ENCODE measurements at places on chromosomes 6 and 20.

DNA sequence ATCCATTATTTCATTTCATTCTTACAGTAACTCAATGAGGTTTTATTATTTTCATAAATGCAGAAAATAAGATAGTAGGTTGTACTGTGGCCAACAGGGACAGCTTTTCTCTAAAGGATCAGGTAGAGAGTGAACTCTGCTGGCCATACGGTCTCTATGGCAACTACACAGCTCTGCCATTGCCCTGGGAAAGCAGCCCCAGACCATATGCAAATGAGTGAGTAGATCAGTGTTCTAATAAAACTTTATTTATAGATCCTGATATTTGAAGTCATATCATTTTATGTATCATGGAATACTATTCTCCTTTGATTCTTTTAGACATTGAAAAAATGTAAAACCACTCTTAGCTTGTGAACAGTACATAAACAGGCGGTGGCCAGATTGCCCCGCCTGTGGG is 192.5 kb upstream of the RREB1 start:
- no peak overlapping the region for H3K4me3 ChIP-seq
- no peak overlapping the region for H3K27ac ChIP-seq
- no peaks in the 10 kb centered on the region for H3K4me1 ChIP-seq

DNA sequence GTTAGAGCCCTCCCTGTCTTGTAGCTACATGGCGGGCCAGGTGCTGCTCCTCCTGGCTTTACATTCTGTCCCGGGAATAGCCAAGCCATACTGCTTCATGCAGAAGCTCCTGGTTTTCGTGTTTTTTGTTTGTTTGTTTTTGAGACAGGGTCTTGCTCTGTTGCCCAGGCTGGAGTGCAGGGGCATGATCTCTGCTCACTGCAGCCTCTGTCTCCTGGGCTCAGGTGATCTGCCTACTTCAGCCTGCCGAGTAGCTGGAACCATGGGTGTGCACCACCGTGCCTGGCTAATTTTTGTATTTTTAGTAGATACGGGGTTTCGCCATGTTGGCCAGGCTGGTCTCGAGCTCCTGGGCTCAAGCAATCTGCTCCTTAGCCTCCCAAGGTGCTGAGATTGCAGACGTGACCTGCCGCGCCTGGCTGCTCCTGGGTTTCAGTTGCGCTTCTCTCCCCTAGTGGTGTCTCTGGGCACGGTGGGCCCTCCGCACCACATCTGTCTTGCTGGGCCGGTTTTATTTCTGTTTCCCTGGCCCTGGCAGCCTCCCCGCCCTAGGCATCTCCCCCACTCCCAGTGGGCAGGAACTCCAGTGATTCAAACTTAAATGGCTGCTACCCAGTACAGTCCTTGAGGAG is 12.9 kb downstream of the CDYL start:
- H3K27me3 ChIP-seq, result no peaks in the 10 kb centered on the region
- H3K27ac ChIP-seq, result no peak overlapping the region
- no peak overlapping the region for H3K4me3 ChIP-seq
- H3K36me3 ChIP-seq, result peaks cover 3% of the 10 kb centered on the region

- H3K36me3 ChIP-seq, result no peaks in the 10 kb centered on the region
- no peaks in the 10 kb centered on the region for H3K4me1 ChIP-seq
- H3K27ac ChIP-seq, result no peak overlapping the region
- no peak for DNase-seq
- H3K4me3 ChIP-seq, result no peak overlapping the region
These were observed 154.5 kb downstream of the QRSL1 start for GRCh38 chr6:106783640-106784566.

DNA sequence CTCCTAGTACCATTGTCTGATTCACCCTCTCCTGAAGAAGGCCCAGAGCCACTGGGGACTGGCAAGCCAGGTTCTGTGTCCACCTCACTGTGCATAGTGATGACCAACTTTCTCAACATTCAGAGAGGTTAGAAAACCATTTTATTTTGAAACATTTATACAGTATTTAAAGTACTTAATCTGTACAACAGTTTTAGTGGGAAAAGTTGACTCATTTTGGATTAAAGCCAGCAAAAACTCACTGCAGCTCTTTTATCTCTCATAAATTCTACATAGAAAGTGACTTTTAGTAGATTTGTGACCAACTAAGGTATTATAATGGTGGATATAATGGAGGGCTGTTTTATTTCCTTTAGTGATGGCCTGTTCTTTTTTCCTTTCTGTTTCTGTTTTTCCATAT is 9.7 kb downstream of the TULP4 start:
- H3K27me3 ChIP-seq, result no peaks in the 10 kb centered on the region
- DNase-seq, result no peak
- no peak overlapping the region for H3K4me3 ChIP-seq

DNA sequence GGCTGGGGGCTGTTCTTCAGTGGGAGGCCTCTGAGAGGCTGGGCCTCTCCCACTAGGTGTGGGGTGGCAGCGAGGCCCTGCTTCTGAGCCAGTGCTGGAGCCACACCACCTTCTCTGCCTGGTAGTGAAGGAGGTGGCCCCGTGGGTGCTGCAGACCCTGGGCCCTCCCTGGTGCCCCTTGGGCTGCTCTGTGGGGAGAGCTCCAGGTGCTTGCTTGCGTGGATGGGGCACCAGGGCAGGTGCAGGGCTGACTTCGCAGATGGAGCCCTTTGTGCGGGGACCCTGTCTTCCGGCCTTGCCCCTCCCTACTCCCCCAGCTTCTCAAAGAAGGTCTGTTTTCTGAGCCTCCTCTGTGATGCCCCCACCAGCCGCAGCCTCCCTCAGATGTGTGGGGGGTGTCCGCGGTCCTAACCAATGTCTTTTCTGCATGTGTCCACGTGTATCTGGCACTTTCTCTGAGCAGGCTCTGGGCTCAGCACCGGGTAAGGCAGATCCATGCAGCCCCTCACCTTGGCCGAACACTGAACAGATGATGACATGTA is 17.2 kb upstream of the MYT1 start:
- H3K4me3 ChIP-seq, result no peak overlapping the region
- H3K36me3 ChIP-seq, result no peaks in the 10 kb centered on the region
- no peak overlapping the region for H3K27ac ChIP-seq
- H3K4me1 ChIP-seq, result no peaks in the 10 kb centered on the region

DNA sequence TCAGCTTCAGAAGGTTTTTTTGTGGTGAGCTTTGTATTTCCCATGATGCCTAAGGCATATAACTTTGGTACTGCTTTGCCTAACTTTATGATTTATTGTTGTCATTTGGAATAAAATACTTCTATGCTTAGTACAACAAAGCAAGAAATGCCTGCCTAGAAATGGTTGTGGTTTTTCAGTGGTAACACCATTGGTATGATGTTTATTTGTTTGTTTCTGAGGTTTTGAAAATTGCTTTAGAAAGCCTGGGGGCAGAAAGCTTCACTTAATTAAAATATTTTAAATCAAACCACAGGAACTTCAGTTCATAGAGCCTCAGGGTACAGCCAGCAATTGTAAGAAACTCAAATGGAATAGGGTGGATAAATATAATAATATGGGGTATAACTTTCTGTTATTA is 351.2 kb upstream of the MAP3K7 start:
- no peak overlapping the region for H3K27ac ChIP-seq
- no peaks in the 10 kb centered on the region for H3K36me3 ChIP-seq
- no peak overlapping the region for H3K4me3 ChIP-seq
- peaks cover 15% of the 10 kb centered on the region for H3K4me1 ChIP-seq
- no peak for DNase-seq
- H3K27me3 ChIP-seq, result no peaks in the 10 kb centered on the region

DNA sequence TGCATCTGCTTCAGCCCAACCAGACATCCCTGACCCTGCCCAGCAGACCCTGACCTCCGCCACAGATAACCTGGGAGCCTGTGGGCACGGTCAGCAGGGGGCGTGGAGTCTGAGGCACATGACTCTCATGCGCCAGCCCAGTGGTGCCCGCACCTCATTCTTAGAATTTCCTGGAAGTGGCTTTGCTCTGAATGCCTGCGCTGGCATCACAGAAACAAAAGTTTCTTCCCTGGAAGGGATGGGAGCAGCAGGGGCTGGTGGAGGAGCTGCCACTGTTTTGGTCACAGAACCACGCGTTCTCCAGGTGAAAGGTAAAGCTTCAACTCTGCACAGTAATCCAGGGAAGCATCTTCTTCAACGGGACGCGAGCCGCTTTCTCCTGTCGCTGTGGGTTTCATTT is 67.9 kb upstream of the DUSP22 start:
- H3K27ac ChIP-seq, result no peak overlapping the region

- H3K36me3 ChIP-seq, result peaks cover 3% of the 10 kb centered on the region
- H3K4me1 ChIP-seq, result no peaks in the 10 kb centered on the region
- H3K27me3 ChIP-seq, result no peaks in the 10 kb centered on the region
- no peak overlapping the region for H3K4me3 ChIP-seq
These were observed 191.0 kb downstream of the WDR27 start for GRCh38 chr6:169510871-169511270.

GRCh38 chr6:21500314-21501020 is 93.1 kb upstream of the SOX4 start:
- H3K36me3 ChIP-seq, result no peaks in the 10 kb centered on the region
- no peak for DNase-seq
- peaks cover 20% of the 10 kb centered on the region for H3K4me1 ChIP-seq
- no peak overlapping the region for H3K27ac ChIP-seq

GRCh38 chr6:21965953-21966539 is 330.8 kb downstream of the PRL start:
- H3K4me3 ChIP-seq, result no peak overlapping the region
- H3K4me1 ChIP-seq, result no peaks in the 10 kb centered on the region
- H3K27ac ChIP-seq, result no peak overlapping the region
- no peaks in the 10 kb centered on the region for H3K36me3 ChIP-seq
- peaks cover 4% of the 10 kb centered on the region for H3K27me3 ChIP-seq

- H3K27me3 ChIP-seq, result peaks cover 7% of the 10 kb centered on the region
- no peak overlapping the region for H3K27ac ChIP-seq
- H3K36me3 ChIP-seq, result no peaks in the 10 kb centered on the region
These were observed 324.7 kb upstream of the JARID2 start for GRCh38 chr6:14921170-14921569.

- peaks cover 38% of the 10 kb centered on the region for H3K4me1 ChIP-seq
- H3K27ac ChIP-seq, result peak overlapping the region; percentile 78
- no peak overlapping the region for H3K4me3 ChIP-seq
- no peak for DNase-seq
- H3K27me3 ChIP-seq, result no peaks in the 10 kb centered on the region
- H3K36me3 ChIP-seq, result peaks cover 20% of the 10 kb centered on the region
These were observed 17.8 kb downstream of the LRP11 start for GRCh38 chr6:149846321-149846720.

DNA sequence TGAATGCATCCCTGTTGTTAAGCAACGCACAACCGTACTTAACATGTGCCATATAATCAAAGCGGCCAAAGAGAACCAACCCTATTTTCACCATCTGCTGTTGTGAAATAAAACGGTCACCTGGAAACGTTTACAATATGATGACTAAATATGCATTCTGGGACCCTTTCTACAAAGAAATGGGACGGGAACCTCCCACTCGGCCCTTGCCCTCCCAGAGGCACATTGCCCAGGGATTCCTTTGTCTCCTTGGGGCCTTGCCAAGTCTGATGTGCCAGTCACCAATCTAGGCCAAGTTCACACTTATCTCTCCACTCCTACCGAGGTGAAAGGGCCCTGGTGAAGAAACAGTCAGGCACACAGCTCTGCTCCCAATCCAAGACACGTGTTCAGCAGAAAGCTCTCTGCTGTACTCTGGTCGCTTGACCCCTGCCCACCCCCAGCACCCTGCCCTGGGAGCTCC is 427.4 kb upstream of the JARID2 start:
- no peak for DNase-seq
- H3K27ac ChIP-seq, result no peak overlapping the region
- no peaks in the 10 kb centered on the region for H3K4me1 ChIP-seq
- H3K4me3 ChIP-seq, result no peak overlapping the region
- H3K27me3 ChIP-seq, result no peaks in the 10 kb centered on the region

GRCh38 chr6:85685713-85686112 is 43.0 kb upstream of the SYNCRIP start:
- H3K36me3 ChIP-seq, result no peaks in the 10 kb centered on the region
- no peak overlapping the region for H3K27ac ChIP-seq
- no peaks in the 10 kb centered on the region for H3K27me3 ChIP-seq
- no peaks in the 10 kb centered on the region for H3K4me1 ChIP-seq

DNA sequence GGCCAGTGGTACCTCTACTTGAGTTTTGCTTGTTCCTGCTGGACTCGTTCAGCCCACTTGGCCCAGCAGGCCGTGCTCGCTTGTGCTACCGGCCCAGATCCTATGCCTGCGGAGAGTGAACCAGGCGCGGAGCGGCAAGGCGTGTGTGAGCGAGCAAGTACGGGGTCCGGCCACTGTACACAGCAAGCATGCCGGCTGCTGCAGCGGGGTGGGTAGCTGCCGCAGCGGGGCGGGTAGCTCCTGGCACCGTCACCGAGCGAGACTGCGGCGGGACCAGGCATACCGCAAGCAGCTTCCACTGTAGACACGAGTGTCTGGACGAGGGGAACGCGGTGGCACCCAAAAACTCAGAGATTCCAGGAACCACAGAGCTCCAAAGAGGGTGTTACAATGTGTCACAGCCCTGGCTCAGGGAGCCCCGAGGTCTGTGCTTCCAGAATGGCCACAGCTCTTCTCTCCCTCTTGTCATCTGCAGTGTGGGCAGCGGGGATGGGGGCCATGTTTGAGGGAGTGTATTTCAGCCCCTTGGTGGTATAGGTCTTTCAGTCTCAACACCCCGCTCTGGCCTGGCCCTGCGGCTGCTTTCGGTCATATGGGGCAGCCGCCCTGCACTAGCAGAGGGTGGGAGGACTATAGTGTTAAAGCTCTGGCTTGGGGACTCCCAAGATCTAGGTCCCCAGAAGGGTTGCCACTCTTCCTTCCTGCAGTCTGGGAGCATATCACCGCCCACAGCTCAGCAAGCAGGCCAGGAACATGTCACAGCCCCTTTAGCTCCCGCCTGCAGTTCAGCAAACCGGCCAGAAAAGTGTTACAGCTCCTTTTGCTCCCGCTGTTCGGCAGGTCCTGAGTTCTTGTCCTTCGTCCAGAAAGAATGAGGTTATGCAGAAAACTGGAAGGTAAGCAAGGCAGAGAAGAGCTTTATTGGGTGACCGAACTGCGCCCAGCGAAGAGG is 6.1 kb upstream of the RWDD1 start:
- H3K36me3 ChIP-seq, result no peaks in the 10 kb centered on the region
- no peak overlapping the region for H3K4me3 ChIP-seq
- no peak for DNase-seq
- H3K27ac ChIP-seq, result no peak overlapping the region
- peaks cover 6% of the 10 kb centered on the region for H3K4me1 ChIP-seq

GRCh38 chr6:82951389-82951788 is 114.3 kb downstream of the UBE3D start:
- no peak overlapping the region for H3K4me3 ChIP-seq
- no peak for DNase-seq
- no peaks in the 10 kb centered on the region for H3K27me3 ChIP-seq
- peaks cover 18% of the 10 kb centered on the region for H3K36me3 ChIP-seq

DNA sequence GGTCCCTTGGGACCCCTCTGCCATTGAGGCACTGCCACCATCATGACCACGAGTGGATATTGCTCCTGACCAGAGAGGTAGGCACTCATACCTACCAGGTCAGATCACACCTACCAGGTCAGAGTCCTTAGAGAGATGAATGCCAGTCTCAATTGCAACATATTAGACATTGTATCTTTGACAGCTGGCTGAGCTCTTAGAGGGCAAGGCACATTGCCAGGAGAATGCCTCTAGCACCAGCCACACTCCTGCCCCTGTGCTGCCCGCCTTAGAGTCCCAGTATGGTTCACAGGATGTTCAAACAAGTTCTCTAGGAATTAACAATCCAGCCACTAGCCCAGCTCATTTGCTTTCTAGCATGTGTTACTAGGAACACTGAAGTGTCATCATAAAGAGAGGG is 65.9 kb downstream of the TMEM244 start:
- peaks cover 8% of the 10 kb centered on the region for H3K27me3 ChIP-seq
- no peak overlapping the region for H3K27ac ChIP-seq
- H3K4me3 ChIP-seq, result no peak overlapping the region
- no peaks in the 10 kb centered on the region for H3K36me3 ChIP-seq
- no peaks in the 10 kb centered on the region for H3K4me1 ChIP-seq
